ENCODE measurements at places on chromosomes 3 and 15. TPM values are rescaled to one million over a fixed set of nuclear protein-coding genes. Genes with fewer than 3 reads are reported as not detected.

The HERC2 gene
- total RNA-seq: 22.1 TPM

The CA12 gene
- total RNA-seq: 10.3 TPM

The MESP2 gene
- total RNA-seq: 2.0 TPM

The FAM227B gene
- 3.2 TPM for total RNA-seq

Measured in epithelial cell of alveolus of lung (primary cell).